ENCODE measurements at places on chromosomes 6 and 20. TPM values are rescaled to one million over a fixed set of nuclear protein-coding genes. Genes with fewer than 3 reads are reported as not detected.

PAX1 gene
- not detected for total RNA-seq

NKX2-2 gene
- total RNA-seq: 3.5 TPM

MTCH1 gene
- 201 TPM for total RNA-seq

FOXO3 gene
- 40.1 TPM for total RNA-seq

USP49 gene
- total RNA-seq: 15.5 TPM

TP53TG5 gene
- total RNA-seq: not detected

HLA-DRA gene
- total RNA-seq: 8.5 TPM

LZTS3 gene
- total RNA-seq: 36.9 TPM

CFAP206 gene
- total RNA-seq: 14.8 TPM

GGTLC1 gene
- total RNA-seq: not detected

Data from diencephalon (tissue), 1 donor.